ENCODE measurements at places on chromosomes 1 and 21.

DNA sequence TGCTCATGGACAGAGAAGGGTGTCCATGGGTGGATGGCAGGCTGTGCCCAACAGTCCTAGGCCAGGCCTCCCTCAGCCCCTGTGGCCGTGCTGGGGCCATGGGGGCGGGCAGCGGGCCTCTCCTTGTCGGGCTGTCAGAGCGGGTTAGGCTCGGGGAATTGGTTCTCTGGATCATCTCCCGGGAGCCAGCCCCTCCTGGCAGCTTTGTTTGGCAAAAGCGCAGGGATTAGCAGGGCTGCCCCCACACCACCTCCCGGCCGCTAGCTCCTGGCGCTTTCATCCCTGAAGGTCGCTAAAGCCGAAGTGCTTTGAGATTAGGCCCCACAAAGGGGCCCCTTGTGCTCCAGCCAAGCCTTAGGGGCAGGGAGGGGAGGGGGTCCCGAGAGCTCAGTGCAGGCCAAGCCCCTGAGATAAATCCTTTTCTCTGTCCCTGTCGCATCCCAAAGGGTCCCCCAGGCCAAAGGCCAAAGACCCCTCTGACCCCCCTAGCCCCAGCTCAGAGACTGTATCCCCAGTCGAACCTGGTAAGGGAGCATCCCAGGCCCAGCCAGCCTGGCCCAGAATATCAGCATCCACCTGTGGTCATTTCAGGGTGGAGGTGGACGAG is 9.8 kb upstream of the DMBX1 start:
- no peak for DNase-seq

GRCh38 chr1:24735509-24736375 is 9.5 kb upstream of the CLIC4 start:
- no peak for DNase-seq

- DNase-seq = no peak
These were observed 42.5 kb downstream of the WDR4 start for GRCh38 chr21:42836767-42837301.

- DNase-seq = no peak
These were observed 18.5 kb upstream of the CAMSAP2 start for GRCh38 chr1:200720199-200720598.

DNA sequence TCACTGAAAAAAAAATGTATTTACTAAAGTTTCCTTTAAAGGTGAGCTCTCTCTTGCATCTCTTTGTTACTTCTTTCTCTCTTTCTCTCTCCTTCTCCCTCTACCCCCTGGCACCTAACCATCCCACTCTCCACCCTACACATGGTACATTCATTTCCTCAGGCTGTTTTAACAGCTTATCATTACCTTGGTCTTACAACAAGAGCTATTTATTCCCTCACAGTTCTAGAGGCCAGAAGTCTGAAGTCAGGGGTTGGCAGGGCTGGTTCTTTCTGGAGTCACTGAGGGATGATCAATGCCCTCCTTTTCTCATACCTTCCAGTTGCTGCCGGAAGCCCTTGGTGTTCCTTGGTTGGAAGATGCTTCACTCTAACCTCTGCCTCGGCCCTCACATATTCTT is 91.1 kb upstream of the DSCAM start:
- DNase-seq = no peak

DNA sequence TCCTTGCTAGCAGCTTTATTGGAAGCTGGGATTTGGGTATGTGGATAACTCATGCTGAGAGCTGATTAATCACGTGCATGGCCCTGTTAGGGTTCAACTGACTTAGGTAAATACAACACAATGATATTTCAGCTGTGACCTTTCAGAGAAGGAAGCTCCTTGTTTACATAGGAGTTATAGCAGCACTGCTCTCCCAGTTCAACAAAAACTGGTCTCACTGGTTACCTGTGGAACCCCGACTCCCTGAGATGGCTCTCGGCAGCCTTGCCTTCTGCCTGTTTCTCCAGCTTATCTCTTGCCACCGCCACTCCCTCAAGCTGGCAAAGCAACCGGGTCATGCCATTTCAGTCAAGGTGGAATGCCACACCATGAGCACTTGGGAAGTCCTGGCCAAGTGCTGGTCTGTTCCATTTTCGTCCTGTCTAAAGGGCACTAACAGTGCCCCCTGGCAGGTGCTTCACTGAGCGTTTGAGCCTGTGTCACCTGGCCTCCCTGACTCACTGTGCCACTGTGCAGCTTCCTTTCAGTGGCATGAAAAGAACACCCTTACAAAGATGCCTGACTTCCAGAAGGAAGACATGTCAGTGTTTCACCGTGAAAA is 31.6 kb downstream of the DOP1B start:
- DNase-seq = no peak

GRCh38 chr21:33330726-33331125 is 6.0 kb downstream of the IFNAR1 start:
- no peak for DNase-seq

DNA sequence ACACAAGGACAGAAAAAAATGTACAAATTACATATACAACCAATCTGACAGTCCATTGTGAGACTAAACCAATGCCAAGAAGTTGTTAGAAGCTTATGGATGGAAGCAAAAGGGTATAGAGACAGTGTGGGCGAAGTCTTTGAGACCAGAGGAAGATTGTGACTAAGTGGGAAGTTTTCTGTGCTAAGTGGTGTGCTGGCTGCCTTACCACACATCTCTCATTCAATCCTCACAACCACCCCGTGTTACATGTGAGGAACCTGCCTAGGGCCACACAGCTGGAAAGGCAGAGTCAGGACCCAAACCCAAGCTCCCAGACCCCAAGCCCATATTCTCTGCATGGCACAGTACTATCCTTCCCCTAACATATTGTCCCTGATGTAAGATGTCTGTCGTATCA is 53.5 kb upstream of the DUSP10 start:
- DNase-seq = no peak

DNA sequence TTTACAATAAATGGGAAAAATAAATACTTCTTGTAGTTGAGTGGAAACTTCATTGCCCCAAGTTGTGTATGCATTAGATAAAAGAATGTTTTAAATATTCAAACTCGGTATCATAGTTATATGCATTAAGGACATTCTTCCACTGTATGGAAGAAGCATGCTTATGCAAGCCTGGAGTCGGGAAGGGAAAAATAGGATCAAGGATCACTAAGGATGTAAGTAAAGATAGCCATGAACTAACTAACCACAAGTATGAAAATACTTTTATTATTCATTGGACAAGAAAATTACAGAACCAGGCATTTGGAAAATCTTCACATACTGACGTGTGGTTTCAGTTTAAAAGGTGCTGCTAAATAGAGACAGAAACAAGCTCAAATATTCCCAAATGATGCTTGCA is 26.9 kb upstream of the DPYD start:
- no peak for DNase-seq

DNA sequence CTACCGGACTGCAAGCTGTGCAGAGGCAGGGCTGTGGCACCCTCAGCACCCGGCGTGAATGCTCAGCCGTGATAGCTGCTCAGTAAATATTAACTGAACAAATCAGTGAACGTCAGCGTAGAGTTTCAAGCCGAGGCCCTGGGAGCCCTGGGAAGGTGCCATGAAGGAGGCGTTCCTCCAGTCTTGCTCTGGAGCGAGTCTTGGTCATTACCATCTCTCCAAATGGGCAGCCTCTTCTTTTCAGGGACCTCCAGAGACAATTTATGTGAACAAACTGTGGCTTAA is 449.2 kb downstream of the CAMTA1 start:
- DNase-seq = no peak

GRCh38 chr1:201890223-201890622 is 1.5 kb downstream of the SHISA4 start:
- DNase-seq = no peak

DNA sequence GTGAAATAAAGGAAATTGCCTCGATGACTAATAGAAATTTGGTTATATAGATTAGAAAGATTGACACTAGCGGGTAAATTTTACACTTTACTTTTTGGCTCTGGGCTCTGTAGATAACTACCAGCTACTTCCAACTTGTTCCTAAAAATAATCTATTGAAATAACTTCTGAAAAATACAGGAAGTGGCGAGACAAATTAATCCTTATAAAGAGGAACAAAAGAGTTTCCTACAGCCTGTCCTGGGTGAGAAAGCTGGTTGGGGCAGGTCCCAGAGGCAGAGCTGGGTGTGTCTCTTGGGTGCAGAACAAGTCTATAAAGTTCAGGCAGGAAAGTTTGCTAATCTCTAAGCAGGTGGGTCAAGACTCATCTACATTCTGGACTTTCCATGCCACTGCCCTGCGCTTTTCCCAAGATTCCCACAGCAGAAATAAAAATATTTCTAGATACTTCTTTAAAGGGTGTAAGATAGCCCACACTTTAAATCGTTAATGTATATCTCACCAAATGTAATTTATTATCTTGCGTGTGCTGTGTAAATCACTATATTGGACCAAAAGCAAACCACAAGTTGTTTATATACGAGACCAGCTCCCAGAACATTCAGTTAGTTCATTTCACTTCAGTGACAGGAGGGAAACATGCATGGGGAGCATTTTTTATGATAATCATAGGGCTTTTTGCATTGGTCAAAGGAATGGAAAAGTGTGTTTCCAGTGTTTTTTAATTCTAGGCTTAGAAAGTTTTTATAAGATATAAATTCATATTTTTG is 70.1 kb upstream of the NRIP1 start:
- peak; percentile 89 for DNase-seq

DNA sequence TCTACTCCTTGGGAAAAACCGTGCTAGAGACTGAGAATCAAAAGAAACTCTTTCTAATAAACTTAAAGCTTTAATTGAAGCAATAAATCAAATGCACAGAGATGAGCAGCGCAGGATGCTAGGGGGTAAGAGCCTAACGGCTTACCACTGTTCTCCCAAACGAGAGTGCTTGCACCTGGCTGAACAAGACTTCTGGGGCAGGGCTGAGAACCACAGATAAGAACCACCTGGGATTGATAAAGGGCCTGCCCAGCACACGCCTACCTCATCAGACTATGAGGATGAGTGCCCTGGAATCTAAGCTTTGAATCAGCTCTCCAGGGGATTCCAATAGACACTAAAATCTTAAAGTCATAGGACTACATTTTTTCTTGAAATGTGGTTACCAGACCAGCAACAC is 43.3 kb downstream of the KRTAP19-8 start:
- DNase-seq = no peak

GRCh38 chr1:14039582-14040430 is 339.8 kb downstream of the PRDM2 start:
- no peak for DNase-seq

- DNase-seq = no peak
These were observed 49.8 kb downstream of the ARHGEF16 start for GRCh38 chr1:3504151-3504821.

DNA sequence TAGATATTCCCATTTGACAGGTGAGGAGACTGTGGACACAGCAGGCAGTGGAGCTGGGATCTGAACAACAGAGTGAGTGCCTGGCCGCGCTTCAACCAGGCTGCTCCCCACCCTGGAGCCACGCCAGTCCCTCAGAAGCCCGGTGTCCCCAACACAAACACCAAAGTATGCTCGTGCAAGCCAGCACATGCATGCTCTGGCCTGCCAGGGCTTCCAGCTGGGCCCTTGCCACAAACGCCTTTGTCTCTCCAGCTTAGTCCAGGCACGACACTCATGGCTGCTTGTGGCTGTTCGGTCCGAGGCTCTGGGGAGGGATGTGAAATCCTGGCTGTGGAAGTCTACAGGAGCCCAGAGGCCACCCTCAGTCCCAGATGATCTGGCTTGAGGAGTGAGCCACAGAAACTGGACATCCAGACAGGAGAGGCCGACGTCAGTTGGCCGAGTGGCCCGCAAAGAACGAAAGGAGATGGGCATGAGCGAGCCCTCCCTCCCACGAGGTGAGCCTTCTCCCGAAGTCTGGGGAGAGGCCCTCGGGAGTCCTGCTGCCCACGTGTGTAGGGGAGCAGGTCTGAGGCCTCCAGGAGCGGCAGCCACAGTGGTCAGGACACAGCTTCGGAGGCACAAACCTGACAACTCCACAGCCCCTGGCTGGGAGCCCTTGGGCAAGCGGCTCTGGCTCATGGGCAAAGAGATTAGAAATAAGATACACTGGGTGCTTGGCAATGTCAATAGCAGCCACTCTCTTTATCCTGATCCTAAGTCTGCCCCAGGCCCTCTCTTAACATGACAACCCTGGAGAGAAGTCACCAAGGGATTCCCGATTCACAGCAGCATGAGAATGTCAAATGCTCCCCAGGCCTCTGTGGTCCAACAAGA is 117.1 kb upstream of the IFFO2 start:
- DNase-seq = no peak

DNA sequence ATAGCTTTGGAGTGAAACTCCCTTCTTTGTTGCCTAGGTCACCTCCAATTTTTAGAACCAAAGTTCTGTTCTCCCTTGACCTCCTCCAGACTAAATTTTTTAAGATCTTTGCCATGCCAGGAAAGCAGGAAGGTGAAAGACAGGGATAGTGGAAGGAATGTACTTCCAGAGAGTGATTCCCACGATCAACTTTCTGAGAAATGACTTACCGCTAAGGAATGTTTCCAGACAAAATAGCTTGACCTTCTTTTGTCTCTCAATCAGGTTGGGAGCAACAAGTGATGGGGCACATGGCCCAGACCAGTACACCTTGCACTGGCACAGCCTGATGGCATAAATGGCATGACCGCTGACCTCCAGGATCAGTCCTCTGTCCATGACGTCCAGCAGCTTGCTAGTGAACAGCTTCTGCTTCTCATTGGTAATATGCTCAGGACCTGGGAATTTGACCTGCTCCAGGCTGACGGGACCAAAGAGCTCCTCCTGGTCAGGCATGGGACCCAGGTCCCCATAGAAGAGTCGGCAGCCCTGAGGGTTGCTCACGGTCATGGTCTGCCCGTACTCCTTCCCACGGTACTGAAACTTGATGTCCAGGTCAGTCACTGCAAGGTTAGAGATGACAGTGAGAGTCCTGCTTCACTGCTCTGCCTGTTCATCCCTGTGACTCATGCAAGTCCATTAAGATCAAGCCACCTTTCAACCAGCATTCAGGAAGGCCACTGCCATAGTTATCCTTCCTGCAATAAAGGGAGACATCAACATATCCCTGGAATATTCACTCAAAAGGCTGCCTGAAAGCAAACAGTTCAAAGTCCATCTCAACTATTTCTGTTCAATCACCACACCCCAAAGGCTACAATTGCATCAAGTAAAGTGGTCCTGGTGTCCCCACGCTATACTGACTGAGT is 6.2 kb upstream of the C1orf74 start:
- DNase-seq = no peak

DNA sequence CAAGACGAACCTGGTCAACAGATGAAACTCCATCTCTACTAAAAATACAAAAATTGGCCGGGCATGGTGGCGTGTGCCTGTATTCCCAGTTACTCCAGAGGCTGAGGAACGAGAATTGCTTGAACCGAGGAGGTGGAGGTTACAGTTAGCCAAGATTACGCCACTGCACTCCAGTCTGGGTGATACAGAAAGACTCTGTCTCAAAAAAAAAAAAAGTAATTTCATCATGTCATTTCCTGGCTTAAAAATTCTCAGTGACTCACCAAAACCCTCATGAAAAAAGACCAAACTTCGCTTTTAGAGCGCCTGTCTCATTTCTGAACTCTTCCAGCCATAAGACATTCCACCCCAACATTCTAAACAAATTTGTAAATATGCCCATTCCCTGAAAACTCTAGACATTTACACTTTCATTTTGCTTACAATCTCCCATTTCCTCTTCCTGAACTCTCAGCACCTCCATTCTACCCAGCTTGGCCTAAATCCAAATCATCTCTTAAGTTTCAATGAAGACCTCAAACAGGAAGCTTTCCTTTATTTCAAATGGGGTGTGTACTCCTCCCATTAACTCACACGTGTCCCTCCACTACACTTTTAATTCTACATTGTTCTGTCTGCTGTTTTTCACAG is 50.5 kb upstream of the PRRC2C start:
- peak; percentile 55 for DNase-seq

GRCh38 chr1:205840146-205840923 is 9.6 kb downstream of the PM20D1 start:
- peak; percentile 68 for DNase-seq

Measured in common myeloid progenitor, CD34-positive (primary cell).